ENCODE measurements at places on chromosomes 12 and 14.

DNA sequence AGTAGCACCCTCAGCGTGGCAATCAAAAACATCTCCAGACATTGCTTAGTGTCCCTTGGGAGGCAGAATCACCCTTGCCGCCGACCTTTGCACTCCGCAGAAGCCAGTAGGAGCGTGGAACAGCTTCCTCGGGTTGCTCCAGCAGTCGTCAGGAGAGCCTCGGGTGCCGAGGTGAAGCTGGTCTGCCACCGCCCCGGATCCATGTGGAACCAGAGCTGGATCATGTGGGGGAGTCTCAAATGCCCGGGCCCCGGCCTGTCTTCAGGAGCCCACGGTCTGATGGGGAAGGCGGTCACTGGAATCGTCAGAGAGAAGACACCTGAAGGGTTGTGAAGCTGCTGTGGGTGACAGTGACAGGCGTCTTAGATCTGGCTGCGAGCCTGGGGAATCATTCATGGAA lies 14.3 kb downstream of the MVK start:
- no peak for DNase-seq

GRCh38 chr12:56243731-56244181 lies 13.9 kb downstream of the SLC39A5 start:
- no peak for DNase-seq

DNA sequence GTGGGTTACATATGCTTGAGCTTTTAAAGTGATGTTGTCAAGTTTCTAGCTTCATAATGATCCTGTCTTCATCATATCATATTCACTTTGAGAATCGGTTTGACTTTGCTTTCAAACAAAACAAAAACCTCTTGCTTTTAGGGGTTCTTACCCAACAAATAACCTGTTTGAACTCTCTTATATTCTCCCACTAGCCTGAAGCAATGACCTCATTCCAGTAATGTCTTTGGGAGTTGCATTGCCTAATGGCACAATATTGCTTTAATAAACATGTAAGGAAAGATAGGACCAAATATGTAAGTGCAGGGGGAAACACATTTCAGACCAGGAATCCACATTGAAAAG lies 27.7 kb downstream of the WBP11 start:
- DNase-seq: no peak

DNA sequence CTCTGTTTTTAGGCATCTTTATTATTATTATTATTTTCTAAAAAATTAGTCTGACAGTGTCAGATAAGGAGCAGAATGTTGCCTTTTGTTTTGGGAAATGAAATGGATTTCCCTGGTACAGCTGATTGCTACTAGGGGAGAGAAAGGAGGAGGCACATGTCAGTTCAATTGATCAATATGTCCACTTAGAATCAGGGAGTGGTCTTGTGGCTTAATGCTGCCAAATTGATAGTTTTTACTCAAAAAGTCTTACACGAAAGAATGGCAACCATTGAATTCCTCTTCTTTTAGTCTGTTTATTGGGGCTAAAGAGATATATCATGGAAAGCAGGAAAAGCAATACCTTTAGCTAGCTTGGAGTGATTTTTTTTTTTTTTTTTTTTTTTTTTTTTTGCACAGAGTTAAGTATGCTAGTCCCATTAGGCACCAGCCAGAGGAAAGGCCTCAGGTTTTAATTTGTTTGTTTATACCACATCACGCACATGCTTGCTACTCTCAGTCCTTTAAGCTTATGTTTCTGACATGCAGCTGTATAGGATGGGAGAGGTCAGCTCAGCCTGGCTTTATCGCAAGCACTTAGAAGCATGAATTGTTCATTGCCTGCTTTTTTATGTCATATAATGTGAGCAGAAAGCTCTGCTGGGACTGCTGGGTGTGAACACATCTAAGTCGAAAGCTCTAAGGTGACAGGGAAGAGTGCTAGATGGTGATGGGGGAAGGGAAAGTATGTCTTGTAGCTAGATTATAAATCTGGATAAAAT lies 1.4 kb downstream of the AKAP6 start:
- no peak for DNase-seq

GRCh38 chr14:59450716-59451115 lies 14.5 kb downstream of the GPR135 start:
- no peak for DNase-seq

GRCh38 chr12:120887253-120888043 lies 16.7 kb downstream of the SPPL3 start:
- DNase-seq: peak; percentile 24
